T-helper 1 cell treated with Interleukin-12 subunit alpha and Interleukin-12 subunit beta and Interleukin-4 antibody, amounts not matched to agents 30 ng/mL and 1 ng/mL, for 36 hours (primary cell): ENCODE measurements at places on chromosomes 2 and 18. TPM values are rescaled to one million over a fixed set of nuclear protein-coding genes. Genes with fewer than 3 reads are reported as not detected.

DSG1 gene
- total RNA-seq: not detected in 2 replicates

SCN7A gene
- not detected in 2 replicates for total RNA-seq

OTX1 gene
- not detected in 2 replicates for total RNA-seq

MYOM1 gene
- total RNA-seq: 1.0 and 1.6 TPM in 2 replicates

GRHL1 gene
- 1.1 and 1.8 TPM in 2 replicates for total RNA-seq

GPBAR1 gene
- total RNA-seq: 1.5 and 1.8 TPM in 2 replicates

SERPINB10 gene
- total RNA-seq: not detected in 2 replicates

KCNS3 gene
- not detected in 2 replicates for total RNA-seq

VWC2L gene
- not detected in 2 replicates for total RNA-seq

CD8B2 gene
- 0.15 and 0.46 TPM in 2 replicates for total RNA-seq

FECH gene
- 19.1 and 20.4 TPM in 2 replicates for total RNA-seq

LOXHD1 gene
- 0.05 TPM in 1 of 2 replicates, not detected in the other for total RNA-seq

SCN2A gene
- not detected in 2 replicates for total RNA-seq

SERPINB12 gene
- total RNA-seq: not detected in 2 replicates

L3MBTL4 gene
- total RNA-seq: 0.68 and 1.1 TPM in 2 replicates

UNC80 gene
- not detected in 2 replicates for total RNA-seq

MFSD2B gene
- total RNA-seq: 0.07 and 0.44 TPM in 2 replicates

REG1B gene
- not detected in 2 replicates for total RNA-seq

TNFAIP6 gene
- total RNA-seq: not detected in 2 replicates

TXNDC2 gene
- total RNA-seq: not detected in 2 replicates

CHAC2 gene
- 11.3 and 13.0 TPM in 2 replicates for total RNA-seq

FN1 gene
- 11.5 and 11.6 TPM in 2 replicates for total RNA-seq

ALPP gene
- not detected in 2 replicates for total RNA-seq

ERFE gene
- not detected in 2 replicates for total RNA-seq

NR4A2 gene
- total RNA-seq: 5.5 TPM in 2 replicates
